ENCODE measurements at places on chromosomes 6 and 20.

DNA sequence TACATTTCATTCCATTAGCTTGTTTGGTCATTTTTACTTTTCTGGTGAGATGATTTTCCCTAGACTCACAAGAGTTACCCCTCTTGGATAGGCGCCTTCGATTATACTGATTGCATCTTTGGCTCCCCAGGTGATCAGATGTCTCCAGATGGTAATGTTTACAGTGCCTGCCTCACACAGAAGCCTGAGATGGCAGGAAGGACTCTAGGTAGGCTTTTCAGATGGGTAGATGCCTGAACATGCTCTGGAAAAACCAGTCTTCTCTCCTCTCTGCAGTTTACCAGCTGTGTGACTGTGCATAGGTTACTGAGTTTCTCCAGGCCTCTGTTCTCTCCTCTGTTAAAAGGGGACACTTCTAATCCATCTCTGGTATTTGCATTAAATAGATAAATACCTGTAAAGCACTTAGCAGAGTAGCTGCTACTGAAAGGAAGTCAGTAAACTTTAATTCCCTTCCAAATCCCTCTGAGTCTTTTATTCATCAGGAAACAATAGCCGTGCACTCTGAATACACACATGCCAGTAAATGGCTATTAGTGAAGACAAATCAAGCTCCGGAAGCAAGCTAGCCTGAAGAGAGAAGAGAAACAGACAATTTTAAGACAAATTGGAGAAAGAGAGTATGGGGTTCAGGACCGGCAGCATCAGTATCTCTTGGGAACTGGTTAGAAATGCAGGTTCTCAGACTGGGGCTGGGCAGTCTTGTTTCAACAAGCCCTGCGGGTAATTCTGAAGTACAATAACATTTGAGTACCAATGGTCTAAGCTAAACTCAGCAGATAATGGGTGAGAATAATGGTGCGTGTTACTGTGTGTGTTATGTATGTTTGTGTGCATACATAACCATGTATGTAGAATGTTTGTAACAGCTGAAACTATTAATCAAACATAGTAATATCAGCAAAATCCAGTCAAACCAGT is 139.4 kb downstream of the UST start:
- DNase-seq = no peak

DNA sequence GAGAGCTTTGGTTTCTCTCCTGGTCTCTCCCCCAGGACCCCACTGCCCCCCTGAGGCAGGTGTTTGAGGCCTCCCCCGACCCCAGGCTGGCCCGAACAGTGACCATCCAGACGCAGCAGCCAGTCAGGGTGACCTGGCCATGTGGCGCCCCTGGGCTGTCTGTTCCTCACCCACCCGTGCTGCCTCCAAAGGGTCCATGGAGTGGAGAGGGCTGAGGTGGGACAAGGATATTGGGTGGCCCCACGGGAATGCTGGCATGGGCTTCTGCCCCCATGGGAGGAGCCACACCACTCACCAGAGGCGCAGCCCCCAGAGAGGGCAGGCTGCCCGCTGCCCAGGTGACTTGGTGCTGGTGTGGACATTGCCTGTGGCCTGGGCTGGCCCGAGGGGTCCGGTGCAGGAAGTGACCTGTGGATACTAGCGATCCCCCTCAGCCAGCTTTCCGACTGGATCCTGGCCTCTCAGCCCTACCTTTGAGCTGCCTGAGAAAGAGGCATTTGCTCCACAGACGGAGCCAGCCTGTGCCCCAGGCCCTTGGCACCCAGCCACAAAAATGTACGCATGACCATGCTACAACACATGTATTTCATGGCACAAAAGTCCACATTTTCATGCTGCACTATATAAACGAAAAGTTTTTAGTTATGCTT is 50.8 kb downstream of the BCAS4 start:
- no peak for DNase-seq

- DNase-seq = peak; percentile 81
Measured at GRCh38 chr6:89940225-89941027, 46.2 kb downstream of the GJA10 start.

- no peak for DNase-seq
Measured at GRCh38 chr6:88141561-88142296, 24.4 kb downstream of the CNR1 start.

All from myocyte (in vitro differentiated cells).